ENCODE measurements at places on chromosomes 16 and 17. TPM values are rescaled to one million over a fixed set of nuclear protein-coding genes. Genes with fewer than 3 reads are reported as not detected.

FBXW10 gene
- total RNA-seq: 0.16 TPM

SMIM22 gene
- not detected for total RNA-seq

HSF4 gene
- 13.1 TPM for total RNA-seq

HES7 gene
- 0.45 TPM for total RNA-seq

DNA sequence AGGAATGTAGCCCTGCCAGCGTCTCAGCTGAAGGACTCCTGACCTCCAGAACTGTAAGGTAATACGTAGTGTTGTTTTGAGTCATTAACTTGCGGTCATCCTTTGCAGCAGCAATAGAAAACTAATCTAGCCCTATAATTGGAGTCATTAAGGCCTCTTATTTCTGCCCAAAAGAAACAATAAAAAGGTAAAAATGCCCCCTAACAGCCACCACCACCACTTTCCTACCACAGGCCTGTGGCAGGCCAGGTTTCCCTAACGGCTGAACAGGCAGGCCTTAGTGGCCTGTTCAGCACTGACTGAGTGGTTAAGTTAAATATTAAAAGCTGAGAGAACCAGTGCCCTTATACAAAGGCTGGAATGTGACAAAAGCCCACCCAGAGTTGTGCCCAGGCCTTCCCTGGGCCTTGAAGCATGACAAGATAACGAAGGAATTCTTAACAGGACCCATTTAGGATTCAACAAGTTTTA is 286.5 kb upstream of the ERCC4 start:
- peaks cover 27% of the 10 kb centered on the region for H3K27me3 ChIP-seq
- no peak overlapping the region for H3K27ac ChIP-seq
- no peak for DNase-seq

HOXB7 gene
- total RNA-seq: 20.3 TPM

GRCh38 chr17:77729587-77729986 is 228.9 kb upstream of the TNRC6C start:
- H3K36me3 ChIP-seq: peaks cover 8% of the 10 kb centered on the region
- peaks cover 2% of the 10 kb centered on the region for H3K27me3 ChIP-seq
- H3K4me3 ChIP-seq: no peak overlapping the region
- H3K4me1 ChIP-seq: peaks cover 18% of the 10 kb centered on the region
- no peak for DNase-seq

DNA sequence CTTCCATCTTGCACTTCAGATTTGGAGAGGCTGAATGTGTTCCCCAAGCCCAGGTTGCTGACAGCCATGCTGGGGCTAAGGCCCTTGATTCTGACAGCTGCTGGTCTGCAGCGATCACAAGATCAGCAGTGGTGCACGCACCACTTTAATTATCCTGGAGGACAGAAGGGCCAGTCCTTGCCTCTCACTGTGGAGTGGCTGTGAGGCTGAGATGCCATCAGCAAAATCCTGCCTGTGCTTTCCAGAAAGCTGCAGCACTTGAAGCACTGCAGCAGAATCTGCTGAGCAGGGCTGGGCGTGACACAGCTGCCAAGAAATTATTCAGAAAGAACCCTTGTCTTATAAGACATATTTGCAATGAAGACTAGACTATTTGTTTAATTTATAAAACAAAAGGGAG is 37.1 kb downstream of the NUP93 start:
- H3K4me3 ChIP-seq: no peak overlapping the region
- no peak for DNase-seq
- H3K4me1 ChIP-seq: peaks cover 30% of the 10 kb centered on the region
- no peak overlapping the region for H3K27ac ChIP-seq

DNA sequence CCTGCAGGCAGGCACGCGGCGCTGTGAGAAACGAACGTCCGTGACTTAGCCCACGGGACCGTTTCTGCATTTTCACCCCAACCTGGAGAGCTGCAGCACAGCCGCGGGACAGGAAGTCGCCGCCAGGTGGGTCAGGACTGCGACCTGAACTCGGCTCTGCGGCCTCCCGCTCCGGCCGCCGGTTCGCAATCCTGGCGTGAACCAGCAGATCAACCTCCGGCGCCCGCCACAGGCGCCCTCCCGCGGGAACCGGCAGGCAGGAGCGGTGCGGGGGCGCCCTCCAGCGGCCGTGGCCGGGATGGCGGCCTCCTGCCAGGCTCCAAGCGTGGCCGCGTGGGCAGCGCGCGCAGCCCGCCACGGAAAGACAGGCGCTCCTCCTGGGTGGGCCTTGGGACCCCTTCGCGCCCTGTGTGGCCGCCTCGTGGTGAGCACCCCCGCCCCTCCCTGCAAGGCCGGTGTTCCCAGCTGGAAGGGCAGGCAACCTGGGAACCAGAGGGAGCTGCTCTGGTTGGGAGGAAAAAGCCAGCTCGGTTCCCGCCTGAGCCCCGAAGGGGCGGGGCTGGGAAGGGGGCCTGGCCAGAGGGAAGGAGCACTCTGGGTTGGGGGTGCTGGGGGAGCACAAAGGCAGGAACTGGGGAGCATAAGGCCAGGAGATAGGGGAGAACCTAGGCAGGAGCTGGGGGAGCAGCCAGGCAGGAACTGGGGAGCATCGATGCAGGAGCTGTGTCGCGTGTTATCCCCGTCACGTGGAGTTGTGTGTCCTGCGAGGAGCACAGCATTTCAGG is 28.2 kb downstream of the ACTG1 start:
- peak overlapping the region; percentile 56 for H3K4me3 ChIP-seq
- peaks cover 20% of the 10 kb centered on the region for H3K4me1 ChIP-seq
- peaks cover 20% of the 10 kb centered on the region for H3K27me3 ChIP-seq
- peak; percentile 95 for DNase-seq
- no peak overlapping the region for H3K27ac ChIP-seq

DNA sequence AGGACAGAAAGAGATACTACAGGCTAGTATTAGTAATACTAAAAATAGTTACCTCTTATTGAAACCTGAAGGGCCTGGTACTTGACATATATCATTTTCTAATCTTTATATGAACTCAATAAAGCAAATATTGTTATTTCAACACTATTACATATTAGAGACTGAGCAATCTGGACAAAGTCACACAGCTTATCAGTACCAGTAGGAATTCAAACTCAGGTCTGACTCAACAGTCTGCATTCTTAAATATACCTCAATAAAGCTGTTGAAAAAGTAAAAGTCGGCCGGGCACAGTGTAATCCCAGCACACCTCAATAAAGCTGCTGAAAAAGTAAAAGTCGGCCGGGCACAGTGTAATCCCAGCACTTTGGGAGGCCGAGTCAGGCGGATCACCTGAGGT is 67.4 kb downstream of the KANSL1 start:
- peaks cover 2% of the 10 kb centered on the region for H3K36me3 ChIP-seq
- peaks cover 57% of the 10 kb centered on the region for H3K4me1 ChIP-seq
- no peaks in the 10 kb centered on the region for H3K27me3 ChIP-seq

DNA sequence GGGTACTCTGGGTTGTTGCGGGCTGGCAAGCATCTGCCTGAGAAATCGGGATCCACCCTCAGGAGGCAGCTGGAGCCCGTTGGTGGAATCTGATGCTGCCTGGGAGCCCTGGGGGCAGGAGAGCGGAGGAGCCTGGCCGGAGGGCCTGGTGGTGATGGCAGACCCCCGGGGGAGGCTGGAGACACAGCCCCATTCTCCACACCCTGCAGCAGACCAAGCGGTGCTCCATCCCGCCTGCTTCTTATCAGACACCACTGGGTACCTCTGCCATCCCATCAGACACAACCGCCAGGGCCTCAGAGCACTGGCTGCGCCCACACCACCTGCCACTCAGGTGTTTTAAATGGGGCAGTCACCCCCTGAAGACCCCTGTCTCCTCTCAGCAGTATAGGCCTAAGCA is 103.9 kb downstream of the RBFOX3 start:
- peaks cover 2% of the 10 kb centered on the region for H3K36me3 ChIP-seq
- H3K27me3 ChIP-seq: peaks cover 31% of the 10 kb centered on the region
- DNase-seq: no peak
- H3K4me3 ChIP-seq: no peak overlapping the region
- H3K27ac ChIP-seq: no peak overlapping the region
- H3K4me1 ChIP-seq: peaks cover 4% of the 10 kb centered on the region

CCDC92B gene
- 0.58 TPM for total RNA-seq

DNA sequence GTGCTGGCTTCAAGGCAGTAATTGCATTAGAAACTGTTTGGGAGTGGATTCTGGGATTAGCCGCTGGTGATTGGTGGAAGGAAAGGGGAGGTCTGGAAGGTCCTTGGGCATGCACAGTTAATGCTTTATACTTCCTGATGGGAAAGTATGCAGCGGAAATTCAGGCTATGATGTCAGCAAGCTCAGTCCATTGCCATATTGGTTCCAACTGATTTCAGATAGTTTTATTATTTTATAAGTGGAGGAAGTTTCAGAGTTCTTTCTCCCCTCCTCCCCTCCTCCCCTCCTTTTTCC is 8.1 kb upstream of the CMTR2 start:
- H3K27ac ChIP-seq: no peak overlapping the region
- no peak for DNase-seq
- H3K27me3 ChIP-seq: peaks cover 21% of the 10 kb centered on the region
- H3K4me1 ChIP-seq: peaks cover 8% of the 10 kb centered on the region
- H3K36me3 ChIP-seq: no peaks in the 10 kb centered on the region

HBM gene
- not detected for total RNA-seq

DNA sequence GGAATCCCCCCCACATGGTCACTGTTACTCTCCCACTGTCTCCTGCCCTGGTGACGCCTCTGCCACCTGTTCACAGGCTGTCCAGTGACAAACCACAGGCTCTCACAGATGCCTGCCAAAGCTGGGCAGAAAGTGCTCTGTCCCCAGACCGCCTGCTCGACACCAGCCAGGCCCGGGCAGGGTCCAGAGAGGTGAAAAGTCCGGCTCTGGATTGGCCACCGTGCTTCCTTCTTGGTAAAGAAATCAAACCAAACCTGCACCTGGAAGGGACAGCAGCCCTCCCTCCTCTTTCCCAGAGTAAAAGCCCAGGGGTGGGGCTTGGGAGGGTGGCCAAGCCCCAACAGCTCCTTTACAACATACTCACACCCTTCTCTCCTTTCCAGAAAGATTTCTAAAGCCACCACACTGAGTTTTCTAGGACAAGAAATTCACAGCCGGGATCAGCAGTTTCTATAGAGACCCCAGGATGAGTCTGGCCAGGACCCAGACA is 6.2 kb downstream of the PCGF2 start:
- DNase-seq: no peak
- H3K4me1 ChIP-seq: peaks cover 52% of the 10 kb centered on the region
- H3K27ac ChIP-seq: peak overlapping the region; percentile 98
- no peaks in the 10 kb centered on the region for H3K27me3 ChIP-seq
- peak overlapping the region; percentile 32 for H3K4me3 ChIP-seq

MRM1 gene
- total RNA-seq: 5.4 TPM

DNA sequence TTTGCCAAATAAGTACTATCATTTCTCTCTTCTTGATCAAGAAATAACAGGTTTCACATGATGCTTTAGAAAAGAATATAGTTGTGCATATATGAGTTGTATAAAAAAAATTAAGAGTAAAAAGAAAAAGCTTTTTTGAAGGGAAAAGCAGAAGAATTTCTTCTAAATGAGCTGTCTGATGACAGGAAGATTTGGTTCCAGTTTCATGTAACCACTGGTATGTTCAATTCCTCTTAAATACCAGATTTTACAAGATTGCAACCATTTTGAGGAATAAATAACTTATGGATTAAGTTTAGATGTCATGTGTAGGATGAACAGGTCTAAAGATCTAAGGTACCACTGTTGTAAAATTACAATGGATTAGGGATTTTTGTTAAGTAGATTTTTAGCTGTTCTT is 45.0 kb downstream of the VMP1 start:
- peaks cover 35% of the 10 kb centered on the region for H3K4me1 ChIP-seq
- H3K27ac ChIP-seq: peak overlapping the region; percentile 75
- no peak for DNase-seq

VTN gene
- total RNA-seq: 0.50 TPM

DNA sequence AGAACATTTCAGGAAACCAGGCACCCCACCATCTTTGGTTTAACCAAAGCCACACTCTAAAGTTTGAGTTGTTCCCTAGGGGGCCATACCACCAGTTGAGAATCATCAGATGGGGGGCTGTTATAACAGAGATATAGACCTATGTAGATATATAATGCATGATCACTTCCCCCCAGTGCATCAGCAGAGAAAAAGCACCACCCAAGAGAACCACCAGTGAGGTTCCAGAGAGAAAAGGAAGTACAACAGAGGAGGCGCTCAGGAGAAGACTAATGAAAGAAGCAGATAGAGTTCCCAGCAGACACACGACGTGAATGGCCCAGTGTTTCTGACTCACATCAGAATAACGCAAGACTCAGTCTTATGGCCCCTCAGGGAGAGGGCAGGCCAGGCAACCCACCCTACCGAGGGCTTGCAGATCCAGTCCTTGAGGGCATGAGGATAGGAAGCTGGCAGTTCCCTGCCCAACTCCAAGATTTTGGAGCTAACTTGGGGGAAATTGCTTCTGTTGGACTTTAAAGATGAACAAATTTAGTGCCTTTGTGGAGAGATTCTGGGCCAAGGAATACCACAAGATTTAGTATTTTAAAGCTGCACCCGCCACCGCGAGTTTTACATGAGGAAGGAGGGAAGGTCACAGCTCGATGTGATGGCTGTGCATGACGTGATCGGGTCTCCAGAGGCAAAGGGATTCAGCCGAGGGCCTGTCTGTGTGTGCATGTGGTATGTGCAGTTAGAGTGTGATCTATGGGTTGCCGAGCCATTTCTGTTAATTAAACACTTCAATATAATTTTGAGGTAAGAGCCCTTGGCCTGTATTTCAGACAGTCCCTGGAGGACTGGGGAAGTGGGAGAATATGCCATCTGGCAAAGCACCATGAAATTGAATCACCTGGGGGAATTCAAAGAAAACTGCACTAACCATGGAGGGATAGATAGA is 53.1 kb downstream of the AIPL1 start:
- peaks cover 4% of the 10 kb centered on the region for H3K27me3 ChIP-seq
- no peak overlapping the region for H3K27ac ChIP-seq
- H3K4me1 ChIP-seq: peaks cover 8% of the 10 kb centered on the region
- H3K4me3 ChIP-seq: no peak overlapping the region
- DNase-seq: no peak

TBX21 gene
- not detected for total RNA-seq

UMOD gene
- not detected for total RNA-seq

NGFR gene
- 14.7 TPM for total RNA-seq

GRCh38 chr16:80723091-80723490 is 81.3 kb downstream of the CDYL2 start:
- no peaks in the 10 kb centered on the region for H3K36me3 ChIP-seq
- H3K27ac ChIP-seq: no peak overlapping the region
- DNase-seq: no peak
- H3K4me3 ChIP-seq: no peak overlapping the region
- H3K4me1 ChIP-seq: no peaks in the 10 kb centered on the region
- no peaks in the 10 kb centered on the region for H3K27me3 ChIP-seq

GRCh38 chr16:15440852-15441251 is 6.5 kb downstream of the BMERB1 start:
- H3K4me1 ChIP-seq: no peaks in the 10 kb centered on the region
- no peak overlapping the region for H3K27ac ChIP-seq
- DNase-seq: no peak
- H3K27me3 ChIP-seq: peaks cover 25% of the 10 kb centered on the region
- H3K36me3 ChIP-seq: no peaks in the 10 kb centered on the region

GRCh38 chr16:81901484-81901883 is 109.8 kb downstream of the SDR42E1 start:
- no peak overlapping the region for H3K27ac ChIP-seq
- H3K4me3 ChIP-seq: no peak overlapping the region
- no peaks in the 10 kb centered on the region for H3K27me3 ChIP-seq

- no peak overlapping the region for H3K4me3 ChIP-seq
- no peak overlapping the region for H3K27ac ChIP-seq
- peaks cover 4% of the 10 kb centered on the region for H3K36me3 ChIP-seq
- no peak for DNase-seq
- H3K27me3 ChIP-seq: no peaks in the 10 kb centered on the region
Observed at GRCh38 chr17:41863074-41863848, 2.0 kb downstream of the KLHL11 start.

TEDC2 gene
- 16.0 TPM for total RNA-seq
